ENCODE measurements at places on chromosomes 1 and 21. TPM values are rescaled to one million over a fixed set of nuclear protein-coding genes. Genes with fewer than 3 reads are reported as not detected.

The OR14K1 gene
- not detected for polyA plus RNA-seq

- DNase-seq = no peak
These were observed 40.8 kb downstream of the CDK18 start for GRCh38 chr1:205545001-205545919.

GRCh38 chr1:212970085-212970484, 19.7 kb downstream of the VASH2 start:
- DNase-seq = no peak

- DNase-seq = no peak
These were observed 109.8 kb downstream of the JAK1 start for GRCh38 chr1:64856553-64856952.

The CSF3R gene
- polyA plus RNA-seq = 1.1 TPM
